Brain (organoid and tissue), 16 donors: ENCODE measurements at places on chromosomes 2 and 18.
A peak's percentile ranks its signal among the peaks of the same experiment; 100 is the strongest.

GRCh38 chr2:58339548-58340243 is 98.6 kb upstream of the FANCL start:
- no peak for DNase-seq

DNA sequence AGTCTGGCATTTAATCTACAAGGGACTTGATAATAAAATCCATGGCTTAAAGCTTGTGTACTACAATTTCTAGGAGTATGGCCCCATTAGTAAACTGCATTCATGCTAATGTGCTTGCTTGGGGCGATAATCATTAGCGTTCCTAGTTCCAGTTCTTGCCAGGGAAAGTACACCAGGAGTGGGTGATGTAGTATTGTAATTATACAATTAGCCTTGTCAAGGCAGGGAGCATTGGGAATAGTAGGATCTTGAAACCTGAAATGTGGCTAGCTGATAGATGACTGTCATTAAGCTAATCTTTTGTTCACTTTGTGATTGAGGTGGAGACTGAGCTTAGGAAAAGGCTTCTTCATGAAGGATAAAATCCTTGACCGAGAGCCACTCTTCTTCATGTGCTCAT is 989.2 kb downstream of the CPS1 start:
- DNase-seq, result peak; percentile 29

GRCh38 chr2:238404406-238405216 is 22.1 kb upstream of the ASB1 start:
- no peak for DNase-seq

- no peak for DNase-seq
These were observed 373.3 kb upstream of the RAB12 start for GRCh38 chr18:8235894-8236293.

- no peak for DNase-seq
These were observed 115.7 kb downstream of the MTCL1 start for GRCh38 chr18:8821083-8821465.

DNA sequence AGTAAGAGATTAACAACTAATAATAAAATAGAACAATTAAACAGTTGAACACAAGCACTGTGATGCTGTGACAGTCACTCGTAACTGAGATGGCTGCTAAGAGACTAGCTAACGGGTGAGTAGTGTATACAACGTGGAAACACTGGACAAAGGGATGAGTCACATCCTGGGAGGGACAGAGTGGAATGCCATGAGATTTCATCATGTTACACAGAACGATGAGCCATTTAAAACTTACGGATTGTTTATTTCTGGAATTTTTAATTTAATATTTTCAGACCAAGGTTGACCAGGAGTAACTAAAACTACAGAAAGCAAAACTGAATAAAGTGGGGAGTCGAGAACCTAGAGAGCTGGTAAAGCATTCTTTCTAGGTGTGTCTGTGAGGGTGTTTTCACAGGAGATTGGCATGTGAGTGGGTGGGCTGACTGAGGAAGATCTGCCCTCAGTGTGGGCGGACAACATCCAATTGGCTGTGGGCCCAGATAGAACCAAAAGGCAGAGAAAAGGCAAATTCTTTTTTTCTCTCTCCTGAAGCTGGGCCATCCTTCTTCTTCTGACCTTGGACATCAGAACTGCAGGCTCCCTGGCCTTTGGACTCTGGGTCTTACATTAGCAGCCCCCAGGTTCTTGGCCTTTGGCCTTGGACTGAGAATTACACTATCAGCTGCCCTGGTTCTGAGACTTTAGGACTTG is 14.6 kb downstream of the TMSB10 start:
- DNase-seq, result no peak

DNA sequence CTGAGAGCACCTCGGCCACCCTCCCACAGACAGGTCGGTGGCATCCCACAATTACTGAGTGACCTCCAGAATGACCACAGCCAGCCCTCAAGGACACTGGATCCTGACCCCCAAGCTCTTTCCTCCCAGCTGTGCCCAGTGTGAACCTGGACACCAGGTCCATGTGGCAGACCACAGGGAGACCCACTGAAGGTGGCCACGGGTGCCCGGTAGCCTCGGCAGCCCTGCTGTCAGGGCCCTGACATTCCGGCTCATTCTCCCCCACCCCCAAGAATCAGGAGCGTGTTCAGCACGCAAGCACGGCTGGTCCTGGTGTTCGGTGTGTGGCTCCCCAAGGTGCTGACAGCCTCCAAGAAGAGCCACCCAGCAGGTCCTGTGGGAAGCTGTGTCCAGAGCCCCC is 32.8 kb downstream of the AQP12A start:
- no peak for DNase-seq

DNA sequence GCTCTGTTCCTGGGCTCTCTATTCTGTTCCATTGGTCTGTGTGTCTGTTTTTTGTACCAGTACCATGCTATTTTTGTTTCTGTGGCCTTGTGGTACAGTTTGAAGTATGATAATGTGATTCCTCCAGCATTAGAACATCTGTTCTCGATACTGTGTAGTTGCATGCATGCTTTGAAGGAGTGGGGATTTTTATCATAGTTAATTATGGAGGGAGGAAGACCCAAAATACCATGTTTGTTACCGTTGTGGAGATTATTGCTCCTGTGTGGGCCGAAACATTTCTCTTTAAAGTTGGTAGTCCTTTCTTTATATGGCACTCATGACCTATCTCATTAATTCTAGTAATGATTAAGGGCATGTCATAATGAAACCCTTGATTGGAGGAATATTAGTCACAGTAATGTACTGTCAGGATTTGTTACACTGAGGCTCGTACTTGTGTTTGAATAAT is 87.6 kb downstream of the TTC27 start:
- no peak for DNase-seq

DNA sequence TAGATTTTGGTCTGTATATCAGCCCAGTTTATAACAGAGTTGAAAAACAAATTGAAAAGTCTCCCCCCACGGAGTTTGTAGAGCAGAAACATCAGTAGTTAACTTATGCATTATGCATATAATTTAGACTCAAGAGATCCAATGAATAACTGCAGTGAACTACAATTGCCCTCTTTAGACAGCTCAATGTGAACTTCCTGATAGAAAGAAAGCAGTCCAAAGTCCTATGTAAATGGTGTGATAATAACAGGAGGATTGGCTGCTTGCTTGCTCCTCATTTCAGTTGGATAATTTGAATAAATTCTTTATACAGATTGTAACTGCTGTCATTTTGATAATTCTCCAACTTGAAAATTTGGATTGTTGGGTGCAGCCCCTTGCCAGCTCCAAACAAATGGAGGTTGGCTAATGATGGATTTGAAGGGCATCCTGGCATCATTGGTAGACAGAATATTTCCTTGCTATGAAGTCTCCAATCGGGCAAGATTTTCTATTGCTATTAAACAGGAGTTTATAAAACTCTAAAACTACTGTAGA is 297.1 kb downstream of the ASXL3 start:
- DNase-seq, result no peak

- no peak for DNase-seq
These were observed 807.8 kb downstream of the DSC3 start for GRCh38 chr18:30234755-30235154.
